ENCODE measurements at places on chromosomes 1 and 21.

GRCh38 chr1:166902279-166902678, 26.2 kb upstream of the TADA1 start:
- peak; percentile 10 for DNase-seq

DNA sequence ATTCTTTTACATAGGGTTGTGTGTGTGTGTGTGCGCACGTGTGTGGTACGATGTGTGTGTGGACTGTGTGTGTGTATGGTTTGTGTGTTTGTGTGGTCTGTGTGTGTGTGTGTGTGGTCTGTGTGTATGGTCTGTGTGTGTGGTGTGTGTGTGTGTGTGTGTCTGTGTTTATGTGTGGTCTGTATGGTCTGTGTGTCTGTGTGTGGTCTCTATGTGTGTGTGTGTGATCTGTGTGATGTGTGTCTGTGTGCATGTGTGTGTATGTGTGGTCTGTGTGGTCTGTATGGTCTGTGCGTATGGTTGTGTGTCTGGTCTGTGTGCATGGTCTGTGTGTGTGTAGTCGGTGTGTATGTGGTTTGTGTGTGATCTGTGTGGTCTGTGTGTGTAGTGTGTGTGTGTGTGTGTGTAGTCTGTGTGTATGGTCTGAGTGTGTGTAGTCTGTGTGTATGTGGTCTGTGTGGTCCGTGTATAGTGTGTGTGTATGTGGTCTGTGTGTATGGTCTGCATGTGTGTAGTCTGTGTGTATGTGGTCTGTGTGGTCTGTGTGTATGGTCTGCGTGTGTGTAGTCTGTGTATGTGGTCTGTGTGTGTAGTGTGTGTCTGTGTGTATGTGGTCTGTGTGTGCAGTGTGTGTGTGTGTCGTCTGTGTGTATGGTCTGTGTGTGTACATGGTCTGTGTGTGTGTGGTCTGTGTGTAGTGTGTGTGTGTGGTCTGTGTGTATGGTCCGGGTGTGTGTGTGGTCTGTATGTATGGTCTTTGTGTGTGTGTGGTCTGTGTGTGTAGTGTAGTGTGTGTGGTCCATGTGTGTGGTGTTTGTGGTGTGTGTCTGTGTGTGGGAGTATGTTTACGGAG, 46.8 kb downstream of the RHOU start:
- no peak for DNase-seq

DNA sequence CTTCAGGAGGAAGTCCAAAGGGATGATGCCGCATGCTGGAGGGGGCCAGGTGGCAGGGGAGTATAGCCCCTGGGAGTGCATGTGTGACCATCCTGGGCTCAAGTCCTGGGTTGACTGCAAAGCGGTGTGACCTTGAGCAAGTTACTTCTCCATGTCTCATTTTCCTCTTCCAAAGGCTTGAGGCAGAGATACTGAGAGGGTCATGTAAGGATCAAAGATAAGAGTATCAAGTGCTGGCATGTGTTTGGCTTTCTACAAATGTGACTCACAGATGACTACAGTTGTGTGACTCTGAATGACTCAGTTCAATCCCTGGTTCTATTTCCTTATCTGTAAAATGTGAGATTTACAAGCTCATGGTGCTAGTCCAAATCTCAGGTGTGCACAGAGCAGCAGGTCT, 26.1 kb downstream of the PROK1 start:
- DNase-seq = no peak

- no peak for DNase-seq
Observed at GRCh38 chr21:34530261-34530660, 18.3 kb upstream of the KCNE1 start.

DNA sequence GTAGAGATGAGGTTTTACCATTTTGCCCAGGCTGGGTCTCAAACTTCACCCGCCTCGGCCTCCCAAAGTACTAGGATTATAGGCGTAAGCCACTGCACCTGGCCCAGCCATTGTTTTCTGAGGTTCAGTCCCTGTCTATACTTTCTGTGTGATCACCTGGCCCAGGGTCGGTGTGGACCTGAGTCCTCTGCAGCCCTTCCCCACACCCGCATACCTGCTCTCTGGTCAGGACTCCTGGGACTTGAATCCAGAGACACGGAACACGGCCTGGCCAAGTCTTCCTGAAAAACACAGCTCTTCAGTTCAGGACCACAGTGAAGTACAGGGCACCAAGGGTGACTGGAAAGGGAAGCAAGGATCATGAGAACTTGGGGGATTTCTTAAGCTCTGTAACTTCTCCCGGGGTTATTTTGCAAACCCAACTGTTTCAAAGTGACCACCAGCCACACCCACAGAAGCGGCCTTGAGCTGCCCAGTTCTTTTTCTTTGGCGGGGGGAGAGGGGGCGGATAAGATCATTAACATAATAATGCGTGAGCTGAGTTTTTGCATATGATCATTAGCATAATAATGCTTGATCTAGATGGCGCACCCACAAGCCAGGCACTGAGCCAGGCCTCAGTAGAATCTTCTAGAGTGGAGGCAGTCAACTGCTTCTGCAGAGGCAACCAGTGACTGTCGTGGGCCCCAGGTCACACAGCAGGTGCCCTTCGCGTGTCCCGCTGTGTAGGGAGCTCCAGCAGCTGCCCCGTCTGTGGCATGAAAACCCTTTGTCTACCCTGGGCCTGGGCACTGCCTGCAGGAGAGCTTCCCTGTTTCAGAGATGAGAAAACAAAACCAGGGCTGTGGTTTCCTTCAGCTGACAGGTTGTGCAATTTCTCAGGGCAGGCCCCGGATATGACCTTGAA, 1.7 kb upstream of the NADK start:
- peak; percentile 70 for DNase-seq

- no peak for DNase-seq
Observed at GRCh38 chr1:182192966-182193365, 131.5 kb upstream of the ZNF648 start.

DNA sequence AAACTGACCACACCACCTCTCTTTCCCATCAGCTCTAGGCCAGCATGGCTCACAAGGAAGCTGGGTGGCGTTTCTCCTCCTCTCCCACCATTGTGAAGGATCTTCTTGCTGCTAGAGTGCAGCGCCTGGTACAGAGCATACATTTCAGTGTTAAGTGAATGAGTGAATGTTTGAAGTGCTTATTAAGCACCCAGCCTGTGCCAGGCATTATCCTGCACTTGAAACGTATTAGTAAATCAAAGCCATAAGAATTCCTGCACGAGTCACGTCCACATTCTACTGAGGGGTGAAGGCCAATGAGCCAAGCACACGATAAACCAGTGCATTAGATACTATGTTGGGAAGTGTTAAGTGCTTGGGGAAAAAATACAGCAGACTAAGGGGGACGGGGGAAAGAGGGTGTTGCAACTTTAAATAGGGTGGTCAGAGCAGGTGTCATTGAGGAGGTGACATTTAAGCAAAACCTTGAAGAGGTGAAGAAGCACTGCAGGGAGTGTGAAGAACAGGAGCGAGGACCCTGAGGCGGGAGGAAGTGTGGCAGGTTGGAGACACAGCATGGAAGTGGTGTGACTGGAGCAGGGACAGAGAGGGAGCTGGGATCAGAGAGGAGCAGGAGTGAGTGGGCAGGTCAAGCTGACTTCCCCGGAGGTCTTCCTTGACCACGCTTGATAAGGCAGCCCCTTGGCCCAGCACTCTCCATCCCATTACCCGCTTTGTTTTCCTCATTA, 48.5 kb upstream of the LRRN2 start:
- DNase-seq = no peak
